NCI-H748 treated with DMSO at 0.1 percent for 48 hours (cell line): ENCODE measurements at places on chromosomes 6 and 20.

DNA sequence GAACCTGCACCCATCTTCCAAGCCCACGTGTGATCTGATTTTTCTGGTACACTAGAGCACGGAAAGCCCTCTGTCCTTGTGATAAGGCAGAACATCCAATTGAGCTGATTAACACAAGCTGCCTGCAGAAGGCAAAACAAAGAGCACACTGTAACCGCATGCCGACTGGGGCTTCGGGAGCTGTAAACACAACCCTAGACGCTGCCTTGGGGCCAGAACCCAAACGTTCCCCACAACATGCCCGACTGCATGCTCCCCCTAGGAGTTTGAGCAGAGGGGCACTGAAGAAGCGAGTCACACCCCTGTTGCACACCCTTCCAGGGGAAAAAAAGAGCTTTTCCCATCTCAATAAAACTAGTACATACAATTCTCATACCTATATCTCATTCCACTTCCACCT lies 470.7 kb downstream of the HTR1B start:
- no peak for DNase-seq

GRCh38 chr6:57307850-57308249 lies 9.6 kb upstream of the PRIM2 start:
- DNase-seq, result no peak

- DNase-seq, result no peak
Measured at GRCh38 chr6:16199804-16200203, 38.6 kb upstream of the GMPR start.

- no peak for DNase-seq
Measured at GRCh38 chr20:29419378-29419777, 1838.1 kb upstream of the DEFB115 start.

- no peak for DNase-seq
Measured at GRCh38 chr20:11924923-11925322, 7.2 kb downstream of the BTBD3 start.

DNA sequence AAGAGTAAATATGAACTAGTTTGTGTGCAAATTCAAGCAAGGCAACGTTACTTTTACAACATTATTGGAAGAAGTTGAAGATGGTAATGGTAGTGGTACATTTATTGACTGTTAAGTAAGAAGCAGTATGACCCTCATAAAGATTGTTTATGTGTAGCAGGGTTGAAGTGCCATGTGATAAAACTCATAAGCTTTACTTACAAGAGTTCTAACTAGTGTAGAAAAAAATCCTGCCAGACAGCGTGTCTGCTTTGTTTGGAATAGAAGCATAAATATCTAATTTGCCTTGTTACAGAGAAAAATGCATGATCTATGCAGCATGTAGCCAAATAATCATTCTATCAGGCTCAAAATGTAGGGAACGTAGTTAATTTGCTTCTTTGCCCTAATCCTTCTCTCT lies 450.8 kb upstream of the SOX4 start:
- DNase-seq, result no peak

DNA sequence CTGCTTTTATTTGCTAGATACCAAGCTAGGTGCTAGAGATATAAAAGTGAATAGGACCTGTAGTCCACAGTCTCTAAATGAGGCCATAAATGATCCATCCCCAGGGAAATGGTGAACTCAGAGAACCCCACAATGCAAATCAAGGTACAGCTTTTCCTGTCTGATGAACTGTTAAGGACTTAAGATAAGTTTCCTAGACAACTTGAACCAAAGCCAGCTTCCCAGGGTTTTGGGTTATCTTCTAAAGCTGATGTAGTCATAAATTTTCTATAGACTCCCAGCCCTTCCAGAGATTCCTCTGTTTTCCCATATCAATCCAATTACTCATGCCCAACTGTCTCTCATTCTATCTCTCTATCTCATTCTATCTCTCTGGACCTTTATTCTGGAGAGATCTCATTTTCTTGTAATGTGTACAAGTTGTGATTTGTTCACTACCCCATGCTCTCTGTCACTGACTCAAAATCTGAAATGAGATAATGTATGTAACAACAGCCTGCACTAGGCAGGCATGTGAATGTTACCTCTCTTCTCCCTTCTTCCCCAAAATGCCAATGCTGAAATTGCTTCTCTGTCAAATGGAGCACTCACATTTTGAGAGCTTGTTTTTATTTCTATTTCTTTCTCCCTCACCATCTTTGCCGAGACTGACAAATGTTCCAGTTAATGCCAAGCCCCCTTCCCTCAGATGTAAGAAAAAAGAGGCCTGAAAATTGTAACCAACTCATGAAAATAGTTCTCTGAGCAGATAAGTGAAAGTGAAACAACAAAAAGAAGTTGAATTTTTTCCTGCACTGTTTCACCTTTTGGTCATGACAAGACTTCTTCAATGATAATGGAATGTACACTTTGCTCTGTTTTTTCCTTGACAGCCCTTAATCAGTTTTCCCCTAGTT lies 279.9 kb downstream of the SLC35F1 start:
- no peak for DNase-seq

DNA sequence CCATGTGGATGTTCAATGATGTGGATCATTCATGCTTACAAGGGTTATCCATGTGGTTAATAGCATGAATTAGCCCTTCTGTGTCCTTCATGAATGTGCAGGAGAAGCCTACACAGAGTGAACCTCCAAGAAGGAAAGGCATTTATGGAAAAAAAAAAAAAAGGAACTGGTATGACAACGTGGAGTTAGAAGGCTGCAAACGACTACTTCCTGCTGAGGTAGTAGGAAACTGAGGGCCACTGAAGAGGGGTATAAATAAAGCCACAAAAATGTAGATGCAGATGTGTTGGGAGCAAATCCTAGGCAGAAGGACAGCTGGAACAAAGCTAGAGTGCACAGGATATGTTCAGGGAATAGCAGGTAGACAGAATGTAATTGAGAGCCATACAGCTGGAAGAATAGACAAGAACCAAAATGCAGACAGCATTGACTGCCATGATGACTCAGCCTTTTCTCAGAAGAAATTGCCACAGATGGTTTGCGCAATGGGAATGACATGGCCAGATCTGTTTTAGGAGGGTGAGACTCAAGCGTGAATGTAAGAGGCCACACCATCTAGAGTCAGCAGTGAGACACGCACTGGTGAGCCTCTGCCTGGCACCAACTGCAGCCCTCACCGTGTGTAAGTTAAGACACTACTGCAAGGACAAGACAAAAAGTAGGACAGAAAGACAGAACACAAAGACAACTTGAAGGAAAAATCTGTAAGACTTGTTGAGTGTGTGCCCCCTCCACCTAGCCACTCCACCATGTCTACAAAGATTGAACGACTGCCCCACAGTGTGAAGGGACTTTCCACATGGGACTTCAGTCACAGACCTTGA lies 79.8 kb downstream of the KIF13A start:
- no peak for DNase-seq

- no peak for DNase-seq
Measured at GRCh38 chr20:25011261-25011660, 18.7 kb upstream of the APMAP start.
